ENCODE measurements at places on chromosomes 4 and X.
A peak's percentile ranks its signal among the peaks of the same experiment; 100 is the strongest.

DNA sequence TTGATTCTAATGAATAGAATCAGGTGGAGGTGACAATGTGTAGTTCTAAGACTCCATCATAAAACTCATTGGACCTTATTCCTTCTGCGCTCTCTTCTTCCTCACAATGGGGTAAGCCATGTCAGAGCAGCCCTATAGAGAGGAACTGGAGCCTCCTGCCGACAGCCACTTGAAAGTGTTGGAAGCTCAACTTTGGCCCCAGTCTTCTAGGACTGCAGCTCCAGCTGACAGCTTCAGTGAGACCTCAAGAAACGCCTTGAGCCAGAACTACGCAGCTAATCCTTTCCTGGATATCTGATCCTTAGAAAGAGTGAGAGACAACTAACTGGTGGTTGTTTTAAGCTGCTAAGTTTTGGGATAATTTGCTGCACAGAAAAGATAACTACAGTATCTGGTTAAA is 22.1 kb upstream of the ADH7 start:
- DNase-seq: no peak

GRCh38 chr4:96599752-96600151 is 759.9 kb downstream of the PDHA2 start:
- DNase-seq: no peak

- DNase-seq: no peak
These were observed 82.9 kb upstream of the EXOC1L start for GRCh38 chr4:55736605-55737183.

- no peak for DNase-seq
These were observed 24.5 kb downstream of the GPM6A start for GRCh38 chr4:175787546-175787945.

DNA sequence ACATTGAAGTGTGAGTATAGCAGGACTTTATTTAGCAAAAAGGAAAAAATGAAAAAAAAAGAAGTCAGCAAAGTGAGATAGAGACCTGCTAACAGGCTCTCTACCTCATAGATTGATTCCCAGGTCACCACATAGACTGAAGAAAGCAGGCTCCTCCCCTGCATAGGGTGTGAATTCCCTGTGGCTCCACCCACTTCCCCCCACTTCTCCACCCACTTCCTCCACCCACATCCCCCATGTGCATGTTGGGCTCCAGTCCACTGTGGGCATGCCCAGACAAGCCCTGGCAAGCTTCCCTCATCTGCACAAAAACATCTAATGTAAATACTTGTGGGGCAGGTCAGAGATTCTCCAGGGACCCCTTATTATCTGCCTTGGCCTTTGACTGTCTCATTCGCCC is 97.8 kb downstream of the TMEM47 start:
- DNase-seq: no peak

DNA sequence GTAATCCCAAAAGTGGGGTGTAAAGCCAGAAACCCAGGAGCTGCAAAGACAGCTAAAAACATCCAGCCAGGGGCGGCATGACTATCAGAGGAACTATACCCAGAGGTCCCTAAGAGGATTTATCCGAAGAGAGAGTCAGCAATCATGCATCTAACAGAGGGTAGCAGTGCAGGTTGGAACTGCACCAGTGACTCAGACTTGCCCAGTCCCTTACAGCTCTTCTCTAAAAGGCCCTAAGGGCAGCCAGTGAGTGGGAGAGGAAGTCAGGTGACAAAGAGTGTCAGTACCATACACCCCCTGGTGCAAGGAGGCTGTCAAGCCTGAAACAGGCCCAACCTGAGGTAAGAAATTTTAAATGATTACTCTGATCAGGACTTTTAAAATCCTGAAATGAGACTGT is 88.1 kb downstream of the CAMK2D start:
- no peak for DNase-seq

DNA sequence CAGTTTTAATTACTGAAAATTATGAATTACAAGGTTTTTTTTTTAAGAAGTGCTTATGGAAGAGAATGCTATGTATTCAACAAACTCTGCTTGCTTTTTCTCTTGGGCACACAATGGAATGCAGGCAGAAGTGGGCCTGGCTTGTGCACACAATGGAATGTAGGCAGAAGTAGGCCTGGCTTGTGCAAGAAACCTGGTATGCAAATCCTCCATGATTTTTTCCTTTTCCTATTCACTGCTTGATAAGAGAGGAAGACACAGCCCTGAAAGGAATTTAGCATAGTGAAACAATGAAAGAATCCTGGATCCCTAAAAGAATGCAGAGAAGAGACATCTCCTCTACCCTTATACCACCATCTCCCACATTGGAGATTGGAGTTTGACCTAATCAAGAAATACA is 138.4 kb downstream of the COL25A1 start:
- no peak for DNase-seq

- DNase-seq: peak; percentile 10
These were observed 85.9 kb downstream of the MAOA start for GRCh38 chrX:43741843-43742573.

GRCh38 chr4:53273726-53274125 is 92.1 kb downstream of the SCFD2 start:
- DNase-seq: no peak

- DNase-seq: no peak
These were observed 24.9 kb upstream of the SEC24B start for GRCh38 chr4:109408711-109409110.

DNA sequence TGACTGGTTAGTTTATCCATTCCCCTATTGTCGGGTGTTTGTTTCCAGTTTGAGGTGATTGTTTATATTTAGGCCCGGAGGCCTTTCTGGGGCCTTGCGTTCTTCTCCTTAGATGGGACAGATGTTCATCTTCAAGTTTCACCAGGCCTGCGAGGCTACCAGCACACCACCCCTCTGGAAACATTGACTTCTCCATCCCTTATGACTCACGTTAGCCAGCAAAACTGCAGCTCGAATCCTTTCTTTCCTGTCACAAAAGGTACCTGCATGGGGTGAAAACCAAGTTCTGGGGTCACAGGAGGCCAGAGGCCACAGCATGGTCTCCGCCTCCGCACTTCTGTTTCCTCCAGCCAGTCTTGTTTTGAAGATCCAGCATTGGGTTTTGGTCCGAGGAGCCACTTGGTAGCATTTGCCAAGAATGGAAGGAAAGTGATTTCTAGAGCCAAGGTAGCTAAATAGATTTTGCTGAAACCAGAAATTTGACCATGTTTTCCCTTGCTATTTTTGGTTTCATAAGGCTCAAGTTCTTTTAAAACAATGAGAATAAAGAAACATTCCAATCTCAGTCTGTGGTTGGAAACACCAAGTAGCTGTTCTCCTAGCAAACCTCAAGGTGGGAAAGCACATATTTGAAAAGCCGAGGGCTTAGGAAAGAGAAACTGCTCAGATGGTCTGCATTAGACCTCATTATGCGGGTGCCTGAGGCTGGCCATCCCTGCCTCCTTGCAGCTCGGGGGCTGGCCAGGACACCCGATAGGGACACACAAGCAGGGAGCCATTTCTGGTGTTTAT is 5.6 kb downstream of the NYX start:
- DNase-seq: no peak

DNA sequence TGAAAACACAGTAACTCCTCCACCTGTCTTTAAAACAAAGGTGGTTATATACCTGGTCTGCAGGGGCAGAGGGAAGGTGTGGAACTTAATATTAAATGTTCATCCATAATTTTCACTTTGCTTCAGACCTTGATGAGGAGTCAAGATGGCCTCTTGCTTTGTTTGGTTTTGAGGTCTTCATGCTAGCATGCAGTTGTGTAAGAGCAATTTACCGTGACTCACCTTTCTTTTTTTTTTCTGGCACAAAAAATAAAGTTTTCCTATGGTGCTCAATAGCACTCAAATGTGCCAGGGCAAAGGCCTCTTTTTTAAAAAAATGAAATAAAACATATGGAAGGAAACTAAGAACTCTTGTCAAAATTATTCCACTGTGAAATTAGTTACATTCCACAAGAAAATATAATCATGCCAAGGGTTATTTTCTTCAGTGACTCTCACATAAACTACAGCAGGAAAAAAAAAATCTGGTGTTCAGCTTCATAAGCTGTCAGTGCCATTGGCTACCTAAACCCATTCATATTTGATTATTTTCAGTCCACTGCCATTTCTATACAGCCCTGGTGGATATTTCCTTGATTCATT is 128.2 kb downstream of the SLC7A11 start:
- no peak for DNase-seq

GRCh38 chr4:104217526-104217925 is 277.2 kb downstream of the CXXC4 start:
- no peak for DNase-seq

GRCh38 chr4:1402516-1403091 is 3.6 kb downstream of the NKX1-1 start:
- no peak for DNase-seq

DNA sequence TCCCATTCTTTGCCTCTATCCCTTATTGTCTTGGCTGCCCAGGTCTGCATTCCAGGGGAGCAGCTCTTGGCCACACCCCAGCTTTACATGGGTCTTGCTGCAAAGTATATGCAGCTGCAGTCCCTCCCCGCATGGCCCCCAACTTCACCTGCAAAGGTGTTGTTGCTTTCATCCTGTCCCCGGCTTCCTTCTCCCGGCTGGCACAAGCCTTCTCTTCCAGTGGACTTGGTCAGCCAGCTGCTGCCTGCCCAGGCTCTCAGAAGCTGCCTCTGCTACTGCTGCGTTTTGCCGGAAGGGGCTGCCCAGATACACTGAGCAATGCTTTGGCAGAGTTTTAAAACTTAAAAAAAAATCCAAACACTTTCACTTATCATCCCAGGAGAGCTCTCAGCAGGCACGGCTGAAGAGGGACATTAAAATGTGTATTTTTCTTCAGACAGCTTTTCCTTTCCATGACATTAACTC is 121.2 kb upstream of the PDLIM3 start:
- DNase-seq: peak; percentile 56

- no peak for DNase-seq
These were observed 72.6 kb downstream of the PITX2 start for GRCh38 chr4:110550260-110550659.

DNA sequence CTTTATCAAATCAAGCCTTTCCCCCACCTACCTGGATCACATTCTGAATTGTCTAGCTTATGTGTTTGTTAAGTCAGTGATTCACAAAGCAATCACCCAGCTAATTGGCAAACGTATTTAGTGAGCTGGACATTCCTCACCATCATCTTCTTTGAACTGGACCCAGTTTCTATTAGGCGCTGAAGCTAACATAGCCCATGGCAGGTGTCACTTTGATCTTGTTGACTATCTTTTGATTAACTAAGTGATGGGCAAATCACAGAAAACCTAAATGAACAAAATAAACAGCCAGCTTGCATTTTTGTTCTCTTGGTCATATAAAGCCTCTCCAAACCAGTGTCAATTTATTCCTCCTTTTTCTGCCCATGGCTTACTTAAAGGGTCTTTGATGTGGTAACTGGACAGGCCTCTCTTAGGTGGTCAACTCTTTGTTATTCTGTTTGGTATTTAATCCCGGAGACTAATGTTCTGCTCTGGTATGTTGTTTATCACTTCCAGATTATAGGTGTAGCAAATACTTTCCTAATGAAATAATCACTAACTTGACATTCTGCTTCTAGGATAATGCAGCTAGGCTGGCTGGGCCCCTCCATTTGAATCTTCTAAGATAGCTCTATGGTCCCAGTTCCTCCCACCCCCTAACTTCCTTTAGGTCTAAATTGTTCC is 105.3 kb upstream of the SMIM10 start:
- DNase-seq: no peak

GRCh38 chr4:80876810-80877209 is 153.7 kb upstream of the BMP3 start:
- no peak for DNase-seq

GRCh38 chrX:136146614-136147314 is 569 bp upstream of the FHL1 start:
- no peak for DNase-seq

DNA sequence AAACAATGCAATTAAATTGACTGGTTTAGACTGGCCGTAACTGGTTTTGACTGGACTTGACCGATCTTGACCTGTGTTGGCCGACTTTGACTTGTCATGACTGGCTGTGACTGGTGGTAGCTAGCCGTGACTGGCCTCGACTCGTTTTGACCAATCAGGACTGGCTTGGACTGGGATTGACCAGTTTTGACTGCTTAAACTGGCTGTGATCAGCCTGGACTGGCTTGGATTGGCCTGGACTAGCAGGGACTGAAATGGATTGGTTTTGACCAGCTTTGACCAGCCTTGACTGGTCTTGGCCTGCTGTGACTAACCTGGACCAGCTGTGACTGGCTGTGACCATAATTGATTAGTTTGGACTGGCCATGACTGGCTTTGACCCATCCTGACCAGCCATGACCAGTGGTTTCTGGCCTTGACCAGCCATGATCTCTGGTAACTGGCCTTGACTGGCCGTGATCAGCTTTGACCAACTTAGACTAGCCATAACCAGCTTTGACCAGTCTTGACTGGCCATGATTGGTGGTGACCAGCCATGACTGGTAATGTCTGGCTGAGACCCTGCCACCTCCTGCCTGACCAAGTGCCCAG is 13.1 kb downstream of the SUV39H1 start:
- no peak for DNase-seq

DNA sequence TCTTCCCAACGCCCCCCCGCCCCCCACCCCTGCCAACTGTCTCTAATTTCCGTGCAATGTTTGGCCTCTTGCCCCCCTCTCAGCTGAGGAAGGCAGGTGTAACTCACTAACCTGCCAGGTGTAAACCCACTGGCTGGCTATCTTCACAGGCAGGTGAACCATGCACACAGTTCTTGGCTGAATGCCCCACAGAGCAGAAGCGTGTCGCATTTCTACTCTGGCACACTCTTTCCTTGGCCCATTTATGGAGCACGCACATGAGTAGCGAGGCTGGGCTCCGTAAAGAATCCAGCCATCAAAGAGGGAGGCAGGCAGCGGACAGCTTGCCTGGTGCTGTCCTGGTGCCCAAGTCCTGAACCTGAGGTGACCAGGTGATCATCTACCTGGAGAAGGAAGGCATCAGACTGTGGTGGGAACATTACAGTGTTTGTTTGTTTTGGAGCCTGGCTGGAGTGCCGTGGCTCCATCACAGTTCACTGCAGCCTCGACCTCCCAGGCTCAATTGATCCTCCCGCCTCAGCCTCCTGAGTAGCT is 39.2 kb upstream of the CRMP1 start:
- no peak for DNase-seq

DNA sequence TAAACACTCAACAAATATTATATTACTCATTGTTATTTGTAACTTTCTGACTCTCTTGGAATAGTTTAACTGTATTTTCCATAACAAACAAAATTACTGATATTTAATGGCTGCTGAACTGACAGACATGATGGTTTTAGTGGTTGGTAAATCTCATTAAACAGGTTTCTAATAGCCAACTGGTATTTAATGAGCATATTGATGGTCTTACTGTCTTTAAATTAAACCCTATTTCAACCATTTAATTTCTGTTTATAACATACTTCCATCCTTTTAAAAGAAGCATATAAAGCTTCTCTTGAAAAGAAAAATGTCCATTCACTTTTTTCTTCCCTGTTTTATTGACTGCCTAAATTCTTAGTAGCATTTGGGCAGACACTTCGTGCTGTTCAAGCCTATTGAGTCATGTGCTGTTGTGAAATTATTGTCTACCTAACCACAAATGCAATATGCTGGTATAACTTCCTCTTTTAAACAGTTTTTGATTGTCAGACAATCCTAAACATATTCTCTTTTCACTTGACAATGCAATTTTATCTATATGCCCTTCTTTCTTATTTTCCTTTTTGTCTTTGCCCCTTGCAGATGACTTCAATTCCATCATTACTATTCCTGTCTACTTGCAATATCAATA is 163.9 kb upstream of the SLC7A11 start:
- DNase-seq: no peak
